NCI-H2171 (cell line): ENCODE measurements at places on chromosomes 7 and 10.

DNA sequence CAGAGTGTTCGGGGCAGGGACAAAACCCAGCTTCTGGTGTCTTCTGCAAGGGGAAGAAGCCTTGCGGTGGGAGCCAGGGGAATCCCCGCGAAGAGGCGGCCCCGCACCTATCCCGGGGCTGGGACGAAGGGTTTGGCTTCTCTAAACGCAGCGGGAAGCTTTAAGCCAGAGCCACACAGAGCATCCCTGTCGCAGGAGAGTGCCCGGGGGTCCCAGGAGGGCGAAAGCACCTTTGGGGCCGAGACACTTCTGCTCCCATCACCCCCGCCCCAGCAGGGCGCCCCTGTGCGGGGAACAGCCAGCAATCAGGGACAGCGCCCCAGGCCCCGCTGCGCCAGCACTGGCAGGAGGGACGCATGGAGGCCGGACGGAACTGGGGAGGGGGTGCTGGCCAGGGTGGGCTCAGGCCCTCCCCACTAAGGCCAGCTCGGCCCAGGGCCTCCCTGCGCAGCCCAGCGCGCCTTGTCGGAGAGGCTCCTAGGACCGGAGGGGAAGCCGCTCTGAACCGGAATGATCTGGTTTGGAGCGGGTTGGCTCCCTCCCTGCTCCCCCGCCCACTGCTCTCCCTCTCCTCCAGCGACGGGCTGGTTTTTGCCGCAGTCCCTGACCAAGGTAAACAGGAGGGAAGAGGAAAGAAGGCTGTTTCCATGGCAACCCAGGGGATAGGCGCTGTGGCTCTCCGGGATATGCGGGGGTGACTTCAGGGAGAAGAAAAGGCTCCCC lies 63.9 kb downstream of the TMEM209 start:
- DNase-seq, result no peak

DNA sequence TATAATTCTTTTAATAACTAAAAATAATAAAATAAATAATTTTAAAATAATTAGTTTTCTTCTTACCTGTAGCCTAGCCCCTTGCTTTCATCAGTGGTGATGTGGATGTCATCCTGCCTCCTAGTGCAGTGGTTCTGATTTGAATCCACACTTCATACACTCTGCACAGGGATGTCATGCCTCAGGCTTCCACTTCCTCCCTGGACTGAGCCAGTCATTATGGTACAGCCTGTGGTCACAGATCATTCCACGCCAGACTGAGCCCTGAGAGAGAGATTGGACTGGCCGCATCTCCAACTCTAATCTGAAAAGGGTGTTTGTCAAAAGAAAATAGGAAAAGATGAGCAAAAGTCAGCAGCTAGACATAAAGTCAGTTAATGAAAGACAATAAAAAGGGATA lies 436.2 kb upstream of the IGFBP3 start:
- DNase-seq, result no peak

DNA sequence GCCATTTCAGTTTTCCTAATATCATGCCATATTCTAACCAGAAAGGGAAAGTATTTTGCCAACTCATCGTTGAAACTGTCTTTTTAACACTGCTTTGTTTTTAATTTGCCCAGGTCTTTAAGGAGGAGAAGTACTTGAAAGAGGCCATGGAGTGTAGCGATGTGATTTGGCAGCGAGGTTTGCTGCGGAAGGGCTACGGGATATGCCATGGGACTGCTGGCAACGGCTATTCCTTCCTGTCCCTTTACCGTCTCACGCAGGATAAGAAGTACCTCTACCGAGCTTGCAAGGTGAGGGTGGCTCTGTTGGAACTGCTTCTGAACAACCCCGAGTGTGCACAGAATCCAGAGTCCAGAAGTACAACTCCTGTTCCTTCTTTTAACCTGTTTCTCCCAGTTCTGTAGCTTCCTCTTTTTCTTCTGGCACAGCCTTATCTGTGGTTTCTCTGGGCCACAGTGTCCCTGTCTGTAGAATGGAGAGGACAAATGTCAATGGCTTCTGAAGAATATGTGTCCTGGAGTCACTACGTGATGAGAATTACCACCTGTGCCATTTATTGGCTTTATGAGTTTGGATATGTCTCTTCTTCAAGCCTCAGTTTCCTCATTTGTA lies 60.1 kb downstream of the LANCL2 start:
- no peak for DNase-seq

DNA sequence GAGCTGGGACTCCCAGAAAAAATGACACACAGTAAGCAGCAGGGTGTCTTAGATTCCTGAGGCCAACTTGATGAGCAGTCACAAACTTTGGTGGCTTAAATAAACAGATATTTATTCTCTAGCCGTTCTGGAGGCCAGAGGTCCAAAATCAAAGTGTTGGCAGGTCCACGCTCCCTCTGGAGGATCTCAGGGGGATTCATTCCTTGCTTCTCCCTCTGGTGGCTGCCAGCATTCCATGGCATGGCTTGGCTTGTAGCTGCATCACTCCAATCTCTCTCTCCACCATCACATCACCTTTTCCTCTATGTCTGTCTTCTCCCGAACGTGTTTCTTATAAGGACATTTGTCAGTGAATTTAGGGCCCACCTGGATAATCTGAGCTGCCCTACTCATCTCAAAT lies 98.4 kb downstream of the OSBPL3 start:
- DNase-seq, result no peak

- DNase-seq, result no peak
These were observed 51.6 kb upstream of the MACC1 start for GRCh38 chr7:20268824-20269223.

DNA sequence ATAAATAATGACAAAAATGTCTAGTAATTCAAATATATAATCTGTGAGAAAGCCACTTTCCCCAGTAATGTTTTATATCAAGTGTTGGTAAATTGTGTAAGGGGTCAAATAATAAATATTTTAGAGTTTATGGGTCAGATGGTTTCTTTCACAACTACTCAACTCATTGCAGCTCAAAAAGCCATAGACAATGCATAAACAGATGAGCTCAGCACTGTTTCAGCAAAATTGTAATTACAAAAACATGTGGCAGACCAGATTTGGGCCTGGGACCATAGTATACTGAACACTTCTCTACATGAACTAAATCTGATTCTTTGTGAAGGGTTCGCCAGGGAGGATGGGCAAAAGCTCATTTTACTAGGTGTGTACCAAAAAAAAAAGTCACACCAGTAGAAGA lies 460.8 kb downstream of the NRG3 start:
- DNase-seq, result no peak

GRCh38 chr10:28564905-28565304 lies 32.0 kb downstream of the WAC start:
- no peak for DNase-seq

DNA sequence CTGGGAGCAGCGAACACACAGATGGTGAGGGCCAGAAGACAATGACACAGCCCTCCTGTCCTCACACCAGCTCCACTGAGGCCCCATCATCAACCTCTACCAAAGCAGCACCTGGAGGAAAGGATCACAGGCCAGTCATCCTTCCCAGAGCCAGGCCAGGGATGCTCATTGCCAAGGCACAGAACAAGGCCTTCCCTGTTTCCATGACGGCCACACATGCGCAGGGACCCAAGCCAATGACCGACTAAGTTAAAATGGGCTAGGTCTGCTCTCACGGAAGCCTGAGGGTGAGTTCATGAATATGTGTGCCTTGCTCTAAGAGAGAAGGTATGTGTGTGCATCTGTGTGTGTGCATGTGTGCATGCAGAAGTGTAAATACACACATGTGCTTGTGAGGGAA lies 39.6 kb downstream of the COBL start:
- no peak for DNase-seq

- no peak for DNase-seq
These were observed 330.8 kb upstream of the NFE2L3 start for GRCh38 chr7:25821225-25821624.

DNA sequence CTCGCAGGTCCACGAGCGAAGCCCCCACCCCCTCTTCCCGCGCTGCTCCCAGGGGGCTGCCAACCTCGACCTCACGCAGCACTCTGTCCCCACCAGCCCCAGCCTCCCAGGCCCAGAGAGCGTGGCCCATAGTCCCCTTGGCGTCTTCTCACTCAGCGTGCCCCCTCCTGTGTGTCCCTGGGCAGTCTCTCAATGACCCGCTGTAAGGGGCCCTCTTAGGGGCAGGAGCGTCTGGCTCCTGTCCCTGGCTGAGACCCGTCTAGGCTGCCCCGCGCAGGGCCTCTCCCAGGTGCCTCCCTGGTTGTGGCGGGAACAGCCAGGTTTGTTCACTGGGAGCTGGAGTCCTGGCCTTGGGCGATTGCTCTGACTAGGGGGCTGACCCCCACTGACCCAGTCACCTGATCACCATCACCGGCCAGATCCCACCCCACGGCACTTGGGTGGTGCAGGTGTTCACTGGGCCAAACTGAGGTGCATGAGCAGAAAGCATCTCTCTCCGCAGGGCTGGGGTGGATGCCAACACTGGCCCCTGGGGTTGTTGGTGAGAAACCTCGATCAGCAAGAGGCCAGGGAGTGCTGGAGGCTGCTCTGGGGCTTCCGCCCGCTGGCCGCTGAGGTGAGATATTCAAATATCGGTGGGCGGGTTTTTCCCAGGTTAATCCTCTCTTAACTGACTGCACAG lies 12.6 kb upstream of the WDFY4 start:
- no peak for DNase-seq

DNA sequence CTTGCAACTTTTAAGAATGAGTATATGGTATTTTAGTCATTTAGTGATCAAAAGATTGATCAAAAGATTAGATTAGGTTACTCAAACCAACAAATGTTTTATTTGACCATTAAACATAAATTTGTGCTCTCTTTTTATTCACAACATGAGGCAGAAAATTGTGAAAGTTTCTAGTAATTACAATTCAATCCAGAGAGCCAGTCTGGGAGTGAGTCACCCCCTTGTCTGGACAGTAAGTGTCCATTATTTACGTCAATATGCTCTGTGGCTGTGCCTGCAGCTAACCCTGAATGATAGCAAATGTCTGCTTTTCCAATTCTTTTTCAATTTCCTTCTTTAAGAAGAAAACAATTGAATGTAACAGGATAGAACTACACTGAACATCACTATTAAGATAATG lies 27.9 kb downstream of the GNG11 start:
- DNase-seq, result no peak

DNA sequence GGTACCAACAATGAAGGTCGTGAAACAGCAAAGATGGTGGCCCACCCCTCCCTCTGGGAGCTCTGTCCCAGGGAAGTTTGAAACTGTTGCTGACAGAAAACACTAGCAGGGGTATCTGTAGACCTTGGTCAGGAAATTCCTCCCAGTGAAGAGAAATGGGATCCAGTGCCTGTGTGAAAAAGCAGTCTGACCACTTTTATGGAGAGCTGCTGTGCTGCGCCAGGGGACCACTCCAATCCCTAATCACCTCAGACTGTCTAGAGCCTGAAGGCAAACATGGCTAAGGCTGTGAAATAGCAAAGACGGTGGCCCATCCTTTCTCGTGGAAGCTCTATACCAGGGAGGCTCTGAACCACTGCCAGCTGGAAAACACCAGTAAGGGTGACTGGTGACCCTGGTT lies 38.3 kb upstream of the TMEM140 start:
- DNase-seq, result no peak

GRCh38 chr7:20241194-20241910 lies 24.2 kb upstream of the MACC1 start:
- no peak for DNase-seq

DNA sequence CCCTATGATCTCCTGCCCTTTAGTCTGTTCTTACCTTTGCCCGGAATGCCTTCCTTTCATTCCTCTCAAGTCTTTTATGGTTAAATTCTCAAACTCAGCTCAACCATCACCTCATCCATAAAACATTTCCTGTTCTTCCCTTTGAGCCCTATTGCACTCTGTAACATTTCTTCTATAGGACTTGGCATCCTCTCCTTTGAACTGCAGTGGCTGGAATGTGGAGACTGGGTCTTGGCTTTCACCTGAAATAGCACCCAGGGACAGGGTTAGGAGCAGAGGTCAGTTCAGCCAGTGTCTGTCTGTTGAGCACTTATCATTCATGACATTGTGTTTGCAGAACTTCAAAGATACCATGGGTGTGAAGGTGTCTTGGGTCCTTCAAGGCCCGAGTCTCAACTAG lies 7.2 kb downstream of the NFE2L3 start:
- no peak for DNase-seq

DNA sequence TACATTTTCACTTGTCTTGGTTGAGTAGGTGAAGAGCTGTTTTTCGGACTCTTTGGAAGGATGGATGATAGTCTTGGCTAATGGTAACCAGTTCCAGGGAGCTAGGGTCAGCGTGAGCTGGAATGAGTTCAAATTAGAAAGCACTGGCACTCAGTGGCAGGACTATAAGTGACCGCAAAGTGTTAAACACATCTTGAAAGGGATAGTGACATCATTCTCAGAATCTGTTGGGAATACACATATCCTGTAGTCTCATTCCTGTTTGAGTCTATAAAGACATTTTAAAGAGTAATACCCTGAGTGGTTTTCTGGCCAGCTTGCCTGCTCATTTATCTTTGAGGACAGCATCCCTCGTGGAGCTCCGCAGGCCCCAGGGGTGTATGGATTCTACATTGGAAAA lies 56.7 kb upstream of the TMEM248 start:
- DNase-seq, result no peak

DNA sequence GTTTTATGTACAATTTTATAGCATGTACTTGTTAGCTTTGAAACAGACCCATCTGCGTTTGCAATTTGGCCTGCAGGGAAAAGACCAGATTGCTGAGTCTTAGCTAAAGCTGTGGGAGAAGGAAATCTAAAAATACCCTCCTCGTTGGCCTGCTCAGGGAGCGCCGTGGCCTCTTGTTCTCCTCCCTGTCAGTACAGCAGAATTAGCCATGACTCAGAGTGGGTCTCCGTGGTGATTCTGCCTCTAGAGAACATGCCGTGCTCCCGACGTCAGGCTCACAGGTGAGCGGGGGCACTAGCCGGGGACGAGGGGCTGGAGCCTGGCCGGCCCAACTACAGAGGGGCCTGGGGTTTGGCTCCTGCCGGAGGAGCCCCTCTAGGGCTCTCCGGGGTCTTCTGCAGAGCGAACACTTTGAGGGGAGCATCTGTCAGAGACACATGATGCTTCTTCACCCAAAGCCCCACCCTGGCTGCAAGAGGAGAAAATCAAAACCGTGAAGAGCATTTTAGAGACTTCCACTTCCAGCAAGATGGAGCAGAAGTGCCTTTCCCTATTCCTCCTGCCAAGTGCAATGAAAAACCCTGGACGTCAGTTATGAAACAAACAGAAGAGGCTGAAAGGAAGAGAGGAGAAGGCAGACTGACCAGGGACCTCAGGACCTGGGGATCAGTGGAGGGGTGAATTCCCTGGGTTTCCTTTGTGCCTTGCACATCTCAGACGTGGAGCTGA lies 98.9 kb downstream of the LHPP start:
- DNase-seq, result no peak
